ENCODE measurements at places on chromosomes 5 and 9.

- DNase-seq = peak; percentile 51
Observed at GRCh38 chr9:125409637-125410521, 148.3 kb downstream of the GAPVD1 start.

DNA sequence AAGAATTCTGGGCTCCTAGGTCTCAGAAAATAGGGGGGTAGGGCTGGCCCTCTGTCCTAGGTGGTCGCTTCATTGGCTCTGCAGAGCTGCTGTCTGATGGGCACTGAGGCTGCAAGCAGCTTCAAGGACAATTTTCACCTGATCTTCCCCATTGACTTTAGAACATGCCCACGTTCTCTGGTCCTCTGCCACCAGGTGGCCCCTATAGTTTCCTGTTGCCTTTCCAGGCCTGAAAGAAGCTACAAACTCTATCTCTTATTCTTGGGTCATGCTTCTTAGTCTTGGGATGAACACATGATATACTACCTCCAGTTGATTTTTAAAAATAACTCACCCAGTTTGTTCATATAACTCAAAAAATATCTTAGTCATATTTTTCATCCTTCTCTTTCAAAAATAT lies 26.3 kb downstream of the SPZ1 start:
- peak; percentile 22 for DNase-seq

DNA sequence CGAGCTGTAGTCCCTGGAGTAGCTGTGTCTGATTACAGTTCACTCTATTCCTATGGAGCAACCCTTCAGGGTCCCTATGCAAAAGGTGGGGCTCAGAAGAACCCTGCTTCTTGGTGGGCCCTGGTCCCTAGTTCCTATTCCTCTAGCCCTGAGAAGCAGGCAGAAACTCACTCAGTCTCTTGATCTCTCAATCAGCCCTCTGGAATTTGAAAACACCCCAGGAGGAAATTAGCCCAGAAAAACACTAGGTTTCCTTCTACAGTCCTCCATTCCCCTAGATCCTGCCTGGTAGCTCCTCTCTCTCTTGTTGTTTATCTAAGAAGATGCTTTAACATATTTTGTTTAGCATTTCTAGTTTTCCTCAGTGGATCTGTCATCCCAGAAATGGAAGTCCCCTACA lies 7.6 kb downstream of the RGS3 start:
- DNase-seq = no peak

DNA sequence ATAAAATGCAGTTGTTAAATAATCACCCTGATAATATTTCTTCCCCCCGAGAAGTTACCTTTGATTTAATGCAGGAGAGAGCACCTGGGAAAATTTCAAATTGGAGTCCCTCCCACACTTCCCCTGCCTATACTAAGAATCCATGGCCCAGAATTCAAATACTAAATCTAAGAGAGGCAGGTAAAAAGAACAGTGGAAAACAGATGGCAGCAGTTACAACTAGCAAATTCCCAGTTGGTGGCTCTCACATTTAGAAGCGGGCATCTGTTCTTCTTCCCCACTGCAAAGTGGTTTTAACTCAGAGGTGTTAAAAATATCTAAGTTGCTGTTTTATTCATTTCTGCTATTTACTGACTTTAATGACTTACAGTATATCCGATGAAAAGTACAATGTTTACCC lies 210.4 kb upstream of the ELAVL2 start:
- no peak for DNase-seq

DNA sequence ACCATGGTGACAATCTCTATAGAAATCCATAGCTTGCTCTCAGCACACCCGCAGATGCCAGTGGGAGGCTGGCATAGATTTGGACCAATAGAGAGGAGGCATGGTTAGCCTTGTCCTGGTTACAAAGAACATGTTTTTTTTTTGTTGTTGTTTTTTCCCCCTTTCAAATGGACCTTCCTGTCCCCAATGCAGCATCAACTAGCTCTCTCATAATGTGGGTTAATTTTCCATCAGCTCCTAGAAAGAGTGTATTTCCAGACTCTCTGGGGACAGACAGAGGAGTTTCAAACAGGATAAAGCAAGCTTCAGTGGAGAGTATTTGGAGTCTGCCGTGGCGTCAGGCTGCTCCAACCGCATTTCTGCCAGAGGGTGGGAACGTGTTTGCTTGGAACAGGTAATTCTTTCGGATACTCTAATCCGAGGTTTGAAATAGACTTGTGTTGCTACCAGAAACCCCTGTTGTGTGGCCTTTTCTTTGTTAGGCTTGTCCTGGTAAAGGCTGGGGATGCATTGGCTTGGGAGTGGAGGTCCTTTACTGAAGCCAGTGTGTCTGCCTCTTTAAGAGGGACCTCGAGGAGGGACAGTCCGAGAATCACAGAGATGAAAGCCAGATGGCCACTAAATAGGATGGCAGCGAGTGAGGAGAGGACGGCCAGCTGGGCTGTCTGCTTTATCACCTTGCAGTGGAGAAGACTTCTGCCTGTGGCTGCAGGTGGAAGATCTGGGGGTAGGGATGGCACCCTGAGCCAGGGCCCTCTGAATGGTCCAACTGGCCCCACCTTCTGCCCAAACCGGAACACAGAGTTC lies 130.5 kb upstream of the CPEB4 start:
- DNase-seq = no peak

DNA sequence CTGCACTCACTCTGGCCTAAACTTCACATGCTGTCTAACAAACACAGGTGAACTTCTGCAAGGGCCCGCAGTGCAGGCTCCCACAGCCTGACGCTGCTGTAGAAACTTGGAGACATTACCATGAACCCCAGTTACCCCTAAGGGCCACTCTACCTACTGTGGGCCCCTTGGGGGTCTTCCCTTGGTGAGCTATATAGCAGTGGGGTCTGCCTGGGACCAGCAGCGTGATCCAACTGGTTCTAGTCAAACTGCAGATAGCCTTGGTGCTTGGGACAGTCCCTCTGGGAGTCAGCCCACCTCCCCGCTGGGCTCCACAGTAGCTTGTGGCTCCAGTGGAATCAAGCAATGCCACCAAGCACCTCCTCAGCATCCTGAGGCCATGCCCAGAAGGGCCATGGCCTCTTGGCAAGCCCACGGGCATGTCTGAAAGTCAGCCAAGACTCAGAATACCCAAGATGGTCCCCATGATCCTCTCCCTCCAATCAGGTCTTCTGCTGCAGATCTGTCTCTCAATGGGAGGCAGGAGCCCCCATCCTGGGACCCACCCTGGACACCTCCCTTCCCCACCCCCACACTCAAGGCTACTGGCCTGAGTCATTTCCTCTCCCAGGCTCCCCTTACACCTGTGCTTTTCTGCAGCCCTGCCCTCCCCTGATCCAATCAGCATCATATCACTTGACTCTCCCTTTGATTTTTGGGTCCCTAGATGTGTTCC lies 230.0 kb upstream of the IRX1 start:
- no peak for DNase-seq

- no peak for DNase-seq
Observed at GRCh38 chr9:95854386-95855020, 21.0 kb upstream of the ERCC6L2 start.

GRCh38 chr9:75604661-75605060 lies 285.8 kb upstream of the PCSK5 start:
- peak; percentile 3 for DNase-seq

DNA sequence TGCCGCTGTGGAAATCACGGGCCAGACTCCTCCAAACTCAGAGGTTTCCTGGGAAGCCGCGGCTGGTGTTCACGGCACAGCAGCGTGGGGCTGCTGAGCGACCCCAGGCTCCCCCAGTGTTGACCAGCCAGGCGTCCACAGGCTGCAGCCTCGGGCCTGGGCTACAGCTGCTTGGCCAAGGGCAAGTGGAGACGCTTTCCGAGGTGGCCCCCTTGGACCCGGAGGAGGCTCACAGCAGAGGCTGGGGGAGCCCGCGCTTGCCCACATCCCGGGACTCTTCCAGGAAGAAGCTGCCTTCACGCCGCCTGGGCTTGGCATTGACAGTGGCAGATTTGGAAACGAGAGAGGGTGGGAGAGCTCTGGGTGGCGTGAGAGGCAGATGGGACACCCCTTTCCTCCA lies 53.1 kb upstream of the FCN2 start:
- DNase-seq = no peak

DNA sequence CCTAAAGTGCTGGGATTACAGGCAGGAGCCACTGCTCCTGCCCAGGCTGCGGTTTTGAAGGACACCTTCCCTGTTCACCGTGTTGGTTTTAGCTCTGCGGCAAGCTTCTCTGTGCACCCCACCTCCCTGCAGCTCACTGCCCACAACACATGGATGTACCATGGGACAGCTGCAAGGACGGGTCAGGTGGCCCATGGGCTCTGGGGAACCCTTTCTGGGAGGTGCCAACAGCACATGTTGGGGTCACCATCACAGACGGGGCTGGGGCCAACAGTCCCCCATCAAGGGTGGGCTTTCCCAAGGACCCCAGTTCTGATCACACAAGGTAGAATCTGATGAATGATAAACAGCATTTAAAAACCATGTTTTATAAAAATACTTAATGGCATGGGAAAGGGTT lies 7.5 kb downstream of the EXD3 start:
- DNase-seq = no peak

GRCh38 chr9:80797831-80798688 lies 891.3 kb downstream of the TLE1 start:
- no peak for DNase-seq

DNA sequence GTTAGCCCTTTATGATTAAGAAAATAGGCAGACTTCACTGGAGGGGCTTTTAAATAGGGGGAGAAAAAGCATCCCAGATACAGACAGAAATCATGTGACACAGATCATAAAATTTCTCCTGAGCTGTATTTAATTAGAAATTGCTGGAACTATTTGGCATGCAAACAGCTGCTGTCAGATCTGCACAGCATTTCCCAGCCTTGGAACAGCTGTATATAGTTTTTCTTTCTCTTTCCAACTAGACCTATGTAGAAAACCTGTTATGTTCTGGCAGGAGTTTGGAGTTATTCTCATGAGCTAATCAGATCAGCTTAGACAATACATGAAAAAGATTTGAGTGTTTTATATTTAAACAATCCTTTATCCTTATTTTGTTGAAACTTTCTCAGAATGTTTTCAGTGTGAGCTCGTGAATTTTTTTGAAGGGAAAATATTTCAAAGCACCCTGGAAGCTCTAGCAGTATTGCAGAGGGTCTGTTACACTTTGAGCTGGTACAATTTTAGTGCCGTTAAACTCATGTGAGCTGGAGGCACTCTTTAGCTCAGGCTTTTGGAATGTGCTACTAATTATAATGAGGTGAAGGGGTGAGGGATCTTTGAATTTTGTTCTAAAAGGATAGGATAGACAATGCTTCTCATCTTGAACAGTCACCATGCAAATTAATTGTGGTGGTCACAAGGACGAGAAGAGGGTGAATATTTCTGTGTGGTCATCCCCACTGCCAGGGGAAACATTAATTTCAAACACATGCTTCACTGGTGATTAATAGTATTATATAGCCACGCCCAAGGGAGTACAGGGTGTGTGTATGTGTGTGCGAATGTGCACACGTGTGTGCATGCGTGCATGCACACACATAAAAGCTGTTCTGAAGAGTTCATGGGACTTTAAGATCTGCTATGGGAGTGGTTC lies 239.4 kb upstream of the FBXL7 start:
- DNase-seq = no peak

- no peak for DNase-seq
Observed at GRCh38 chr5:61177716-61178115, 15.4 kb upstream of the SMIM15 start.

- DNase-seq = no peak
Observed at GRCh38 chr9:87147839-87148238, 200.5 kb upstream of the GAS1 start.

DNA sequence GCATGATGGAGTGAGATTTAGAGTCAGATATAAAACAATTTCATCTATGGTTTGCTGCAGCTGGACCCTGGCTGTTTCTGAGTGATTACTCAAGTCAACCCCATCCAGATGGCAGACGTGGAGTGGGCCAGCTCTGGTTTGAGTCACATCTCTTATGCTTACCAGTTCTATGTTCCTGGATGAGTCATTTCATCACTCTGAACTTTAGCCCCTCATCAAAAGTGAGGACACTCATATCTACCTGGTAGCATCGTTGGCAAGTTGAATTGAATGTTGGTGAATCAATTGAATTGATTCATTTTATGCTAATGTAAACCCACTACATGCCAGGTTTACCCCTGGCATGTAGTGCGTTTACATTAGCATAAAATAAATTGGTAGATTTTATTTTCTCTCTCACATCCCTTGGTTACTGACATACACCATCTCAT lies 176.4 kb downstream of the FGF18 start:
- DNase-seq = no peak

- DNase-seq = no peak
Observed at GRCh38 chr9:107504585-107505455, 15.3 kb upstream of the KLF4 start.

DNA sequence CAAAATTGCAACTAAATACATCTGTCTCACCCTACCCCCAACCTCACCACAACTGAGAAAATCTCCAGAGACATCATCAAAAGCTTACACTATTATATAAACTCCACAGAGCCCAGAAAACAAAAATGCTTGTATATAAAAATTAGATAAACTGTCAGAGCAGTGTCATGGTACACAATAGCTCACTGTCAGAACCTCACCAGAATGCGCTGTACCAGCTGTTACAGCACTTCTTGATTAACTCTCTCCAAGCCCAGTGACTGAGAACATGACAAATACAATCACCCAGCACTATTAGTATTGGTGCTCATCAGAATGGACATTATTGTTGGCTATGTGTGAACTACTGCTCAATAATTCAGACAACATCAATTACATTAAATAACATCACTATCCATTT lies 65.7 kb downstream of the ZDHHC21 start:
- DNase-seq = no peak

- DNase-seq = no peak
Observed at GRCh38 chr5:137487600-137487999, 11.5 kb downstream of the SPOCK1 start.

DNA sequence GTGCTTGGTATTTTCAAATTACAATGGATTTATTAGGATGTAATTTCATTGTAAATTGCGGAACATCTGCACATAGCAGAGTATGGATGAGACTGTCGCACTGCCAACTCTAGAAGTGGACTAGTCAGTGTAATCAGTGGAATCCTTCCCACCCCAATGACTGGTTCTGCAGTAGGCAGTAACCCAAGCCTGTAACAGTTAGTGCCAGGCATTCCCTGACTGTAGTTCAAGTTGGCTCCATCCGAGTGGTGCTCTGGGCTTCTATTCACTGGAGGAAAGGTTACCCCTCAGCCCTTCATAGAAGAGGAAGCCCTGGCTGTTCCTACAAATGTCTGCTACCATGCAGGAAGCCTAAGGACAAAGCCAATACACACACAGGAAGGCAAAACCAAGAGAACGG lies 23.2 kb downstream of the AK3 start:
- no peak for DNase-seq

Measured in CD4-positive, alpha-beta T cell treated with Interleukin-4 for 4 hours (primary cell).